ENCODE measurements at places on chromosomes 4 and X.

GRCh38 chrX:14936561-14936960, 63.3 kb downstream of the MOSPD2 start:
- DNase-seq = peak; percentile 37

DNA sequence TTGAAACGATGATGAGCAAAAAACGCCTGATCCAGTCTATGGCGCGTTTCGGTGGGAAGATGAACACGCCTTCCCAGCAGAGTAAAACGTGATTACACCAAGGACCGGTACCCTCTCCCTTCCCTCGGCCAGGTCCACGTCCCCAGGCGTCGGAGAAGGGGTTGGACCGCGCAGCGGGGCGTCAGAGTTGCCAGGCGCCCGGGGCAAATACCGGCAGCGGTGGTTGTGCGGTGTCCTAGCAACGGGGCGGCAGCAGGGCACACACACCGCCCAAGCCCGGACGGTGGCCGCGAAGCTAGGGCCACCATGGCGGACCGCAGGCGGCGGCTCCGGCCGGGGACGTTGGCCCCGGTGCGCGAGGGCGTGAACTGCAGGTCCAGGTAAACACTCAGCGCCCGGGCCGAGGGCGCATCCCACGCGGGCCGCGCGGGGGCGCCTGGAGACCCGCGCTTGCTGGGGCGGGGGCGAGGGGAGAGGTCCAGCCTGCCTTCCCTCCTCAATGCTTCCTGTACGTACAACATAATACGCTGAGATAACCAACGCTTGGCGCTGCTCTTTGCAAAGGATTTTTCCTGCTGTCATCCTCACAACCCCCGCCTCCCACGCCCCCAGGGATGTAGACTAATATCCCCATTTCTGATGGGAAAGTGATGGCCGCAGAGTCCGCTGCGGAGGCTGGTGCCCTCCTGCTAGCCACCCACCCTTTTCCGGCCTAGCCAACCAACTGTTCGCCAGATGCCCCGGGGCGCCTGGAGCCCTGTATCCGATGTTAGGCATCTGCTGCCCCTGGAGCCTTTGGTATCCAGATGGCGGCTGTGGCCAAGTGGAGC, at the start of gene FAM47E:
FAM47E (plus strand) TSS at position 281 of the 830 bp plus-strand sequence; CDS start at position 307, 26 bp downstream.
- peak; percentile 89 for DNase-seq

GRCh38 chrX:39808471-39808917, 289.3 kb downstream of the BCOR start:
- peak; percentile 40 for DNase-seq

DNA sequence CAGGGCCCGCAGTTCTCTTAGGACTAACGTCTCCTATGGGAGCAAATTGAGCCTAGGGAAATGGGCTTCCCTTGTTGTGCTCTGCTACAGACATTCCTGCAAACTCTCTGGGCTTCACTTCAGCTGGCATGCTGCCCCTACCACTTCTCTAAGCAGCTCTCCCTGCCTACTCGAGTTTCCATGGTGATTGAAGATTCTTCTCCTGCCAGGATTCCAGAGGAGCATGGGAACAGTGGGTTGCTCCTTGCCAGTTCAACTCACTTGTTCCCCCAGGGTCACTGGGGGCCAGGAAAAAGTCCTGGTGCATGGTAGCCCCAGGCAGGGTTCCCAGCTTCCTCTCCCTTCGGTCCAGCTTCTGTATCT, 21.1 kb upstream of the WDR17 start:
- DNase-seq = no peak

DNA sequence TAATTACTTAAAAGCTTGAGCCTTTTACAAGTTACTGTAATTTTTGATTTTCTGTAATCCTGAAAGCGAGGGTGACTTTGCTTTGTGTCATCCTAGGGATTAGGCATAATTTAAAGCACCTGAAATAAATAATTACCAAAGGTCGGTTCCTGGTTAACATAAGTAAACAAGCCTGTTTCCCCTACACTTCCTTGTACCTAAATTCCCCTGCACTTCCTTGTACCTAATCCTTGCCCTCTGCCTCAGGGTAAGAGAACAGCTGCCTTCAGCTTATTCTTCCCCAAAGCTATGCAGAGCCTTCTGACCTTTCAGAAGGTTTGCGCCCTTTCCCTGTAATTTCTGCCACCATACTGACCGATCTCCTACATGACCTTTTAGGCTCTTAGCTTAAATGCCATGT, 166.1 kb upstream of the PDE5A start:
- DNase-seq = no peak

- peak; percentile 70 for DNase-seq
Observed at GRCh38 chr4:182093431-182093831, 149.8 kb upstream of the TENM3 start.

DNA sequence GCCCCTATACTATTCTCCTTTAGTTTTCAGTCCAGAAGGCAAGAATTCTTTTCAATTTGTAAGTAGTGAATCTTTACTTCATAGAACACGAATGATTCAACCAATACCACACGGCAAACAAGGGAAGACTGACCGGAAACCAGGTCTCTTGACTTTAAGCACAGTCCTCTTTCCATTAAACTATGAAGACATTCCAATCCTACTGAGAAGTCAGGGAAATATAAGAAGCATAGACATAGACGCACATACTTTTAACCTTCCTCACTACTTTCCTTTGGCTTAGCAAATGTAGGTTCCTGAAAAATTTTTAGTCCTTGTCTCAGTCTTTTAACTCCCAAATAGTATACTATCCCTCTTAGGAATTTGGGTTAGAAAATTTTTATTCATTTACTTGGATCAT, 9.1 kb downstream of the CHRDL1 start:
- peak; percentile 1 for DNase-seq

DNA sequence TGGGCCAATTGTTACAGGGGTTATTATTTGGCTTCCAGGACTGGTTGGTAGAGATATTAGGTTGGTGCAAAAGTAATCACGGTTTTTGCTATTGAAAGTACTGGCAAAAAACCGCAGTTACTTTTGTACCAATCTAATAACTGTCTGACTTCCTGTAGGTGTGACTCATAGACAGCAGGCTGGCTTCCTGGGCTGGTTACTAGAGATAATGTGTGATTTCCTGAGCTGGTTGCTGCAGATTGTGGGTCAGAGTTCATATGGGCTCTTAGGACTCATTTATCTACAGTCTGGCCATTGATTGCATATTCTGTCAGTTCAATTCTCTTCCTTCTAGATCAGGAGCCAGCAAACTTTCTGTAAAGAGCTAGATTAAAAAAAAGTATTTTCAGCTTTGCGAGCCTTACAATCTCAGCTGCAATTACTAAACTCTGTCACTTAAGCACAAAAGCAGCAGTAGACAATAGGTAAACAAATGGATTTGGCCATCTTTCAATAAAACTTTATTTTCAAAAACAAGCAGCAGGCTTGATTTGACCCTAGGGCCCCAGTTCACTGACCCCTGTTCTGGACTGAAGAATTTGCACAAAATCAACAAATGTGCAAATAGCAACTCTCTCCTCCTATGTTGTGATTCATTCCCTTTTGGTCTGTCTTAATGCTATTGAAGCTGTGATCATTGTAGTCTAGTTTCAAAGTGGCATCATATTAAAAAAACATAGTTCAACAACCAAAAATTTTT, 50.8 kb upstream of the BOD1L1 start:
- DNase-seq = no peak

- DNase-seq = no peak
Observed at GRCh38 chrX:83169683-83170082, 338.4 kb upstream of the POU3F4 start.
